ENCODE measurements at places on chromosomes 3 and 15. TPM values are rescaled to one million over a fixed set of nuclear protein-coding genes. Genes with fewer than 3 reads are reported as not detected.

PARL gene
- 45.2 TPM for total RNA-seq

- no peak for DNase-seq
Measured at GRCh38 chr15:38668898-38669391, 104.3 kb upstream of the RASGRP1 start.

DNA sequence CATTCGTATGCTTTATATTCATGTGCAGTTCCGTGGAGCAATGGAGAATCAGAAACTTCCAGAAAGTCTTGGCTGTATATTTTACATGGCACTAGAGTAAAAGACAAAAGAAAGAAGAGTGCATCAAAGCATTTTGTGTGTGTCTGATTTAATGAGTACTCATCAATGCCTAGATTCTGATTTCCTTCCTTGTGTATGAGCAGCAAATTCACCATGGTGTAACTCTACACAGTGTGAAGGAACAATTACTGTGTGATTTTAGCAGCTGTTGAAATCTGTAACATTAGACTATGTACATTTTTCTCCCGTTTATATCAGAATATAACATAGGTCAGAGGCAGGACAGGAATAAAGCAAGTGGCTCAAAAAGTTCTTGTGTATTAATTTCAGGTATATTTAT, 102.0 kb upstream of the TSC22D2 start:
- no peak for DNase-seq

DNA sequence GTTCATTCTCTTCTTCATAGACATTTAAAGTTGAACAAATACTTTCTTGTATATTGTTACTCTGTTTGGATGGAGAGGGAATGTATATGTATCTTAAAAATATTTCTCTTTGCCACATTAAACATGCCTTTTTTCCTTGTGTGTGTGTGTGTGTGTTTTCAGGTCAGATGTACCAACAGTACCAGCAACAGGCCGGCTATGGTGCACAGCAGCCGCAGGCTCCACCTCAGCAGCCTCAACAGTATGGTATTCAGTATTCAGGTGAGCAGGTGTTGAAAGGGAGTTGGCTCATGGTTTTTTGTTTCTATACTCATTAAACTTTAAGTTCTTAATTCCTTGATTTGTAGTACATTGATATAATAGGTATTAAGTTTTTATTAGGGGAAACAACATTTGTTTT, 35.4 kb downstream of the TFG start:
- no peak for DNase-seq

TUBGCP5 gene
- total RNA-seq = 10.5 TPM

LTF gene
- total RNA-seq = 1.1 TPM

DNA sequence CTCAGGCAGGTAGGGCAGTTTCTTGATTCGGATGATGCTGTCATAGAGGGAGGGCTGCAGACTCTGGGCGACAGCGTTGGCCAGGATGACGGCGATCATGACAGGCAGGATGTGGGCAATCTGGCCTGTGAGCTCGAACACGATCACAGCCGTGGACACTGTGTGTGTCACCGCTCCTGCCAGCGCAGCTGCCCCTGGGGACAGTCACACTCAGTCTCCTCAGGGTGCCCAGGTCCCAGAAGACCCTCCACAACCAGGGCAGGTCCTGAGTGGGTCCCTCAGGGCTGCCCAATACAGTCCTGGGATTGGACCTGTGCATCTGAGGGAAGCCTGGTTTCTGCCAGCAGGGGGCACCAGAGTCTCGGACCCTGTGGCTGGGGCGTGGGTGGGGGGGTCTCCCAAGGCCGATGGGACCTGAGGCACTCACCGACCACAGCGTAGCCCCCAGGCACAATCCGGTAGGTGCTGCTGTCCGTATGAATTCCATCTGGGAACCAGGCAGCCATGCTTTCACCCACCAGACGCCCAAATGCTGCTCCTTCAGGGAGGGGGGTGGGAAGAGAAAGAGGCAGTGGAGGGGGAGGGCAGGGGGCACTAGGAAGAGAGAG, 7.2 kb downstream of the CLCN2 start:
- peak; percentile 56 for DNase-seq

All from HT-29 (cell line).